ENCODE measurements at places on chromosomes 13 and 19.
A peak's percentile ranks its signal among the peaks of the same experiment; 100 is the strongest.

- no peak for DNase-seq
Observed at GRCh38 chr19:1459479-1459878, 9.6 kb downstream of the APC2 start.

GRCh38 chr13:111663505-111663904 lies 343.1 kb downstream of the TEX29 start:
- DNase-seq, result no peak

- DNase-seq, result no peak
Observed at GRCh38 chr19:41399091-41399490, 1.5 kb downstream of the BCKDHA start.

DNA sequence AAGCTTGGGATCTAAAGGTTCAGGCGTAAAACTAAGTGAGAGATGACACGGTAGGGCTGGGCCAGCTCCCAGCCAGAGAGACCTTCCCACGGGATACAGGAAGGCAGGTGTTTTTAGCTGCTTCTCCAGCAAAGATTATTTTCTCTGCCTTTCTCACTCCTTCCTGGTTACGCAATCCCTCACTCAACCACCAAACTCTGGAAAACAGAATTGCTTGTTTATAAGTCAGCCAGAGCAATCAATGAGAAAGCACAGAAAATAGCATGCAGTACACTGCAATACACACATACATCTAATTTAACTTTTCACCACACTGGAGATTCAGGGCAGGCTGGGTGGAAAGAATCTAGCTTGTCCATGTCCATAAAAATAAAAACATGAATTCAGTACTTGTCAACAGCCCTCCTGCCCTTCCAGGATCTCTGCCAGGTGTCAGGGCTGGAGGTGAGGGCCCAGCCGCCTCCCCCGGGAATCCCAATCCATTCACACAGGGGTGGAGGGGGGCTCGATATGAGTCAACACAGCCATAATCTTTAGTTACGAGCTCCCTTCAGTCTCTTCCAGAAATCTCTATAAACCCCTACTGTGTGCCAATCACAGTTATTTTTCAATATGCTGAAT lies 12.2 kb downstream of the RHPN2 start:
- no peak for DNase-seq

DNA sequence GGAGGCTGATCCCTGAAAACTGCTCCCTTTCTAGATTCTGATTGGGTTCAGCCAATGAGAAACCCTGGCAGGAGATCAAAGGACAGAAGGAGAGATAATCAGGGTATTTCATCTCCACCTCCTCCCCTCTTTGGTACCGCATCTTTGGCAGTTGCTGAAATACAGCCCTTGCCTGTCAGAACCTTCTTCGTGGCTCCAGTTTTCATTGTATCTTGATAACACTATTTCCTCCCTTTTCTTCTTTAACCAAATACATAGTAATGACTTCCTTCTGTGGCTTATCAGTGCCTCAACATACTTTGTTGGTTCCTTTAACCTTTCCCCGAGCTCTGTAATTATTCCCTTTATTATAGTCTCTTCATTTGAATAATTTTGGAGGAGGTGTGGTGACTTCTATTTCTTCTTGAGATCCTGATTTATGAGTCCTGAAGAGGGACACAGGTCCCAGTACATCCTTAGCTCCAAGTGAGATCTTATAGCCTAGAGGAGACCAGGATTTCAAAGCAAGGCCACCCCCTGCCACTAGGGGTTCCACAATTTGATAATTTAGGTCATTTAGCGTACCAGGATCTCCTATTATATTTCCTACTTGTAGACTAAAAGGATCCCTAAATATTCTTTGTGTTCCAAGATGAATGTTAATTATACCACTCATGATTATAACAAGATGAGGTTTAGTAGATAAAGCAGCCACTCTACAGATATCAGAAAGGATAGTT lies 98.0 kb downstream of the EDNRB start:
- peak; percentile 10 for DNase-seq

- DNase-seq, result no peak
Observed at GRCh38 chr13:76638181-76638580, 248.0 kb downstream of the KCTD12 start.

Measured in ELF-1 (cell line).